ENCODE measurements at places on chromosomes 16 and 17. TPM values are rescaled to one million over a fixed set of nuclear protein-coding genes. Genes with fewer than 3 reads are reported as not detected.

SYNGR3 gene
- total RNA-seq, result not detected

ADAP2 gene
- total RNA-seq, result 37.8 TPM

GLOD4 gene
- 72.5 TPM for total RNA-seq

RPS6KB1 gene
- total RNA-seq, result 36.2 TPM

GLTPD2 gene
- not detected for total RNA-seq

PRR29 gene
- total RNA-seq, result 0.84 TPM

IRX3 gene
- 2.7 TPM for total RNA-seq

SMIM36 gene
- total RNA-seq, result not detected

CAVIN1 gene
- 166 TPM for total RNA-seq

SLC5A10 gene
- 0.94 TPM for total RNA-seq

NUPR1 gene
- 295 TPM for total RNA-seq

SLFN12 gene
- 12.3 TPM for total RNA-seq

DNAH17 gene
- total RNA-seq, result 1.8 TPM

KRT9 gene
- not detected for total RNA-seq

IL17C gene
- not detected for total RNA-seq

TMEM238L gene
- total RNA-seq, result not detected

HOXB8 gene
- 7.1 TPM for total RNA-seq

FAHD1 gene
- 82.0 TPM for total RNA-seq

KRTAP4-5 gene
- total RNA-seq, result not detected

FSCN2 gene
- 0.65 TPM for total RNA-seq

ZPBP2 gene
- total RNA-seq, result not detected

DLX4 gene
- not detected for total RNA-seq

NOTUM gene
- total RNA-seq, result not detected

G6PC1 gene
- not detected for total RNA-seq

LRRC46 gene
- total RNA-seq, result 0.28 TPM

TBC1D3I gene
- total RNA-seq, result 0.89 TPM

EVPL gene
- 0.27 TPM for total RNA-seq

PRSS27 gene
- total RNA-seq, result 2.1 TPM

SOST gene
- total RNA-seq, result not detected

GP1BA gene
- not detected for total RNA-seq

ANKRD40CL gene
- not detected for total RNA-seq

CCDC200 gene
- not detected for total RNA-seq

THUMPD1 gene
- total RNA-seq, result 72.9 TPM

ZFHX3 gene
- 22.5 TPM for total RNA-seq

GDPD1 gene
- 3.6 TPM for total RNA-seq

TP53TG3C gene
- not detected for total RNA-seq

DHRS13 gene
- total RNA-seq, result 14.9 TPM

CCDC40 gene
- total RNA-seq, result 15.7 TPM
